ENCODE measurements at places on chromosomes 7 and 10. TPM values are rescaled to one million over a fixed set of nuclear protein-coding genes. Genes with fewer than 3 reads are reported as not detected.

ACHE gene
- total RNA-seq, result 2.3 TPM

TUBAL3 gene
- total RNA-seq, result 0.31 TPM

GRID2IP gene
- not detected for total RNA-seq

SVOPL gene
- total RNA-seq, result not detected

TFR2 gene
- 2.5 TPM for total RNA-seq

PROSER2 gene
- total RNA-seq, result 43.2 TPM

FUOM gene
- 18.2 TPM for total RNA-seq

SPDYE3 gene
- not detected for total RNA-seq

FOXI2 gene
- not detected for total RNA-seq
